ENCODE measurements at places on chromosomes 1 and 21. TPM values are rescaled to one million over a fixed set of nuclear protein-coding genes. Genes with fewer than 3 reads are reported as not detected.
A peak's percentile ranks its signal among the peaks of the same experiment; 100 is the strongest.

GRCh38 chr1:230563591-230563990, 78.7 kb upstream of the COG2 start:
- H3K27me3 ChIP-seq: peaks cover 30% of the 10 kb centered on the region
- no peak for DNase-seq
- no peak overlapping the region for H3K4me3 ChIP-seq
- peaks cover 4% of the 10 kb centered on the region for H3K4me1 ChIP-seq
- H3K36me3 ChIP-seq: no peaks in the 10 kb centered on the region

DNA sequence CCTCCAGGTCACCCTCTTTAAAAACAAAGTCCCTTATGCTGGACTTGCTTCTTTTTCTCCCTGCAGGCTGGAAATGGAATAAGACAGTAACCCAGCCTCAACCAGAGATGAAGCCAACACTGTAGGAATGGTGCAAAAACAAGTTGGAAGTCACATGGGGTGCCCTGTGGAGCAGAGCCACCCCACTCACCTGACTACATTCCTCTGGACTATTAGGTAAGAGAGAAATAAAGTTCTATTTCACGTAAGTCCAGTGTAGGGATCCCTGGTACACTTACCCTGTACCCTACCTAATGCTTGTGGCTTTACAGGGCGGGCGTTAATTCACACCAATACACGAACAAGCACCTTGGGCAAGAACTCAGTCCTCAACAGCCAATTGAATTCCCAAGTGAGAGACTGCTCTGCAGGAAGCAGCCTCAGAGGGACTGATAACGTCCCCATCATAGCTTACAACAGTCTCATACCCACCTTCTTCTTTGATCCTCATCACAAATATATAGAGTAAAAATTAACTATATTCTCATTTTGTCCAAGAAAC, 112.5 kb upstream of the FGGY start:
- no peak overlapping the region for H3K4me3 ChIP-seq
- H3K27me3 ChIP-seq: peaks cover under 1% of the 10 kb centered on the region
- H3K4me1 ChIP-seq: no peaks in the 10 kb centered on the region
- no peaks in the 10 kb centered on the region for H3K36me3 ChIP-seq
- DNase-seq: no peak

DNA sequence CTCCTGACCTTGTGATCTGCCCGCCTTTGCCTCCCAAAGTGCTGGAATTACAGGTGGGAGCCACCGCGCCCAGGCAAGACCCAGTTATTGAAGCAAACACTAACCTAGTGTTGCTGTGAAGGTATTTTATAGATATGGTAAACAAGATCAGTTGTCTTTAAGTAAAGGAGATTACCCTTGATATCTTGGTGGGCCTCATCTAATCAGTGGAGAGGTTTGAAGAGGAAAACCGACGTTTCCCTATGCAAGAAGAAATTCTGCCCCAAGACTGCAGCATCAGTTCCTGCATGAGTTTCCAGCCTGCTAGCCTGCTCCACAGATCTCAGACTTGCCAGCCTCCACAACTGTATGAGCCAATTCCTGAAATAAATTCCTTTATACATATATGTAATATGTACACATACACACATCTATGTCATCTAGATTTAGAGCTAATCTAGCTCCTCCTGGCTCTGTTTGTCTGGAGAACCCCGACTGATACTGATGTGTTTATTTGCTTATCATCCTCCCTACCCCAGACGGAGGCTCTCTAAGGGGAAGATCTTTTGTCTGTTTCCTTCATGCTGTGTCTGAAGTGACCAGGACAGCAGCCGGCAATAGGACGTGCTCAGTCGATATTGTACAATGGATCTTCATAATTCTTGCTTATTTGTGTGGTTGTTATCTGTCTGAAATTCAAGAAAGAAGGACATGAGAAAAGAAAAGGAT, 90.9 kb downstream of the IER5 start:
- peak overlapping the region; percentile 12 for H3K27ac ChIP-seq
- peaks cover 16% of the 10 kb centered on the region for H3K27me3 ChIP-seq
- no peaks in the 10 kb centered on the region for H3K36me3 ChIP-seq
- H3K4me1 ChIP-seq: peaks cover 9% of the 10 kb centered on the region
- DNase-seq: no peak
- peak overlapping the region; percentile 0 for H3K4me3 ChIP-seq

DNA sequence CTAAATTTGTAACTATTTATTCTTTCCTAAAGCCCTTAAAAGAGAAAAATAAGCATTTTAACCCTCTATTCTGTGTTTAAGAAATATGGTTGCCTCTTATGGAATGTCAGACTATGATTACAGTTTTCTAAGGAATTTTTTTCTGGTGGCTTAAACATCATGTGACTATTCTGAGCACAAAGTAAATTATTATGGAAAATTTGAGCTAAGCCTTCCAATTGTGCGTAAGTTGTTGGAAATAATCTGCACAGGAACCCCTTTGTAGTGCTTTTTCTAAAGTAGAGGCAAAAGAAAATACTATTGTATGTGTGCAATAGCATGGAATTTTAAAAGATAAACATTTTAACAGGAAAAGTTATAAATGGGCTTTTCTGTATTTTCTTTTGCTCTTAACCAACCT, 254.8 kb downstream of the PBX1 start:
- H3K4me3 ChIP-seq: no peak overlapping the region
- H3K4me1 ChIP-seq: no peaks in the 10 kb centered on the region
- H3K36me3 ChIP-seq: no peaks in the 10 kb centered on the region
- no peak for DNase-seq
- no peaks in the 10 kb centered on the region for H3K27me3 ChIP-seq
- no peak overlapping the region for H3K27ac ChIP-seq

DNA sequence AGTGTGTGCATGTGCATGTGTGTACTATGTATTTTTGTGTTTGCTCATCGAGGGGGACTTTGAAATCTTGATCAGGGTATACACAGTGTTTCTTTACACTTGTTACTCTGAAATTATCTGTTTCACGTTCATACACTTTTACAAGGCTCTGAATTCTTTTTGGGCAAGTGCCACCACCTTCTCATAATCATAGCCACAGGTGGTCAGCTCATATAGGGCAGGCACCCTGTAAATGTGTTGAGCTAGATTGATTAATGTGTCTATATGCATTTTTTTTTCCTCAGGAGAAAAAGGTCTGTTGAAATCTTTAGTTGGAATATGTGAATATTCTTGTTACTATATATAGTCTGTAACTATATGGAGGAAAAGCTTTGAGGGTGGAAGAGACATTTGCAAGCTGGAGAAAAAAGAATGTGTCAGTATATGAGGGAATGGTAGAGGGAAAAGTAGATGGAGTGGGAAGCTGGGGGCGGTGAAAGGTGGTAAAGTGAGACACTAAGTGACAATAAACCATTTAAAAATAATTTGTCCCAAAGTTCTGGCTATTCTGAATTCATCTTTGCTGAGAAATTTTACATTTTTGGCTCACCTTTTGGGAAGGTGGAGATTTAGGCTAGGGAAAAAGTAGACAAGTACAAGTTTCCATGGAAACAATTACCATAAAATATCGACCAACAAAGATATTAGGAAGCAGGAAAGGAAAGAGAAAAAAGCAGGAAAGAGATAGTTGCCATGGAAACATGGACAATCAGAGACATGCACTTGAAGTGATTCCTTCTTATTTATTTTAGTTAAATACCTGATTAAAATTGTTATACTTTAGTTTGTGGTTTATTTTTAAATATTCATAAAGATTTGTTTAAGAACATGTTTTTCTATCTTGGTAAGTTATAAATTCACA, 277.5 kb downstream of the PDE4B start:
- no peak for DNase-seq
- H3K27me3 ChIP-seq: peaks cover 28% of the 10 kb centered on the region
- H3K4me3 ChIP-seq: no peak overlapping the region
- no peaks in the 10 kb centered on the region for H3K4me1 ChIP-seq
- no peaks in the 10 kb centered on the region for H3K36me3 ChIP-seq
- no peak overlapping the region for H3K27ac ChIP-seq

GRCh38 chr1:159826441-159827101, at the start of gene SLAMF8:
Gene SLAMF8, plus strand, starts transcription at chr1:159826873. Its CDS starts 26 bp downstream, at chr1:159826899.
- no peaks in the 10 kb centered on the region for H3K36me3 ChIP-seq
- peak within 1 kb of the TSS; percentile 64 for H3K4me3 ChIP-seq
- peak; percentile 88 for DNase-seq
- peaks cover 51% of the 10 kb centered on the region for H3K4me1 ChIP-seq
- H3K27ac ChIP-seq: peak within 1 kb of the TSS; percentile 78

- H3K27ac ChIP-seq: no peak overlapping the region
- H3K4me3 ChIP-seq: no peak overlapping the region
- DNase-seq: no peak
- H3K36me3 ChIP-seq: no peaks in the 10 kb centered on the region
- no peaks in the 10 kb centered on the region for H3K4me1 ChIP-seq
- H3K27me3 ChIP-seq: no peaks in the 10 kb centered on the region
Measured at GRCh38 chr21:23471877-23472276, 2135.4 kb downstream of the MRPL39 start.

DNA sequence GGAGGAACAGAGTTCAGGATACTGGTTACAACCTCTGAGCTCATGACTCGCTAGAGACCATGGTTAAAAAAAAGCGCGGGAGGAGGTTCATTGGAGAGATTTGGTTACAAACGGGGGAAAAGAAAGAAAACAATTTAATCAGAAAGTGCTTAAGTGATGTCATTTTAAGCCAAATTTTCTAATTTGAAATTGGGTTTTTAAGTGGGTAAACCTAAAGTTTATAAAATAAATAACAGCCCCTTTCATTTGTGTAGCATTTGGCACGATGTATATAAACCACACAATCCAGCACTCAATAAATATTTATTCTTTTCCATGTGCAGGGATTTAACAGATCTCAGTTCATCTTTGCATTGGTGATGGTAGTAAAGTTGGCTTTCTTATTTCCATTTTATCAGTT, 7.0 kb upstream of the DPT start:
- H3K27ac ChIP-seq: no peak overlapping the region
- no peaks in the 10 kb centered on the region for H3K36me3 ChIP-seq
- DNase-seq: no peak
- H3K4me1 ChIP-seq: no peaks in the 10 kb centered on the region
- no peak overlapping the region for H3K4me3 ChIP-seq
- H3K27me3 ChIP-seq: peaks cover 8% of the 10 kb centered on the region

- H3K4me1 ChIP-seq: peaks cover 3% of the 10 kb centered on the region
- no peaks in the 10 kb centered on the region for H3K36me3 ChIP-seq
- H3K27me3 ChIP-seq: peaks cover 51% of the 10 kb centered on the region
- H3K4me3 ChIP-seq: no peak overlapping the region
- DNase-seq: no peak
Measured at GRCh38 chr21:38254970-38255369, 1.8 kb upstream of the KCNJ15 start.

GRCh38 chr1:158155673-158156072, 25.0 kb upstream of the CD1D start:
- peaks cover 1% of the 10 kb centered on the region for H3K4me1 ChIP-seq
- H3K4me3 ChIP-seq: no peak overlapping the region
- no peaks in the 10 kb centered on the region for H3K36me3 ChIP-seq
- no peak for DNase-seq
- no peak overlapping the region for H3K27ac ChIP-seq

- H3K36me3 ChIP-seq: no peaks in the 10 kb centered on the region
- H3K27me3 ChIP-seq: peaks cover 42% of the 10 kb centered on the region
- H3K4me1 ChIP-seq: peaks cover 2% of the 10 kb centered on the region
- no peak overlapping the region for H3K4me3 ChIP-seq
Measured at GRCh38 chr1:10860682-10861081, 64.2 kb upstream of the CASZ1 start.

DNA sequence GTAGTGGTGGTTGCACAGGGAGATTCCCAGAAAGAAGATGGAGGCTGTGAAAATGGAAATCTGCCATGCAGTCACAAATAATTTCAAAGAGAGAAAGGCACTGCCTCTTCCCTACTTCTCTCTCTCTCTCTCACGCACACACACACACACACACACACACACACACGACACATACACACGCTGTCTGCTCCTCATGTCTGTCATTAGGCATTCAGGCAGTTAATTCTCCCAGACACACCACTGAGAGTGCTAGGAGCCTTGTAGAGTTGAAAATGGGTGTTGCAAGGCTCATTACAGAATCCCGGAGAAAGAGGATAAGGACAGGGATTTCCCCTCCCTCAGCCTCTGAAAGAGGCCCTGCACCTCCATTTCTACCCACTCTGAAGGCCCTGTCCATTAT, 47.8 kb upstream of the LRRN2 start:
- H3K27ac ChIP-seq: no peak overlapping the region
- H3K36me3 ChIP-seq: no peaks in the 10 kb centered on the region
- H3K4me3 ChIP-seq: no peak overlapping the region
- H3K4me1 ChIP-seq: no peaks in the 10 kb centered on the region
- peaks cover 43% of the 10 kb centered on the region for H3K27me3 ChIP-seq

DNA sequence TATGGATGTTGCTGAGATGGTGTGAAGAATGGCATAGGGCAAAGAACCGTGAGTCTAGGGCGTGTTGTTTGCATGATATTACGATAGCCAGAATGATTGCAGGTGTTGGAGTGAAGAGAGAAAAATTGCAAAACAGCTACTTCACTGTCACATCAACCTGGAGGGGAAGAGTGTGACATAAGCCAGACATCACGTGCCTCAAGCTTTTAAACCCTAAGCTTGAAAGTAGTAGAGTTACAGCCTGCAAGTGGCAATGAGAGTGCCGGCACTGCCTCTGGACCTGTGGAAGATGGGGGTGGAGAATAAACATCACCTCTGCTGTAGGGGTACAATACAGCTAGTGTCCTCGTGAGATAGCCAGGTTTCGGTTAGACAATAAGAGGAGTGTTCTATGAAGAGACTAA, 11.1 kb downstream of the EEIG2 start:
- H3K4me1 ChIP-seq: peaks cover 4% of the 10 kb centered on the region
- no peak overlapping the region for H3K4me3 ChIP-seq
- H3K36me3 ChIP-seq: peaks cover 3% of the 10 kb centered on the region
- no peaks in the 10 kb centered on the region for H3K27me3 ChIP-seq
- H3K27ac ChIP-seq: no peak overlapping the region

The RAD54L gene
- total RNA-seq: 59.6 TPM

The HSD3B2 gene
- not detected for total RNA-seq

The GJA9 gene
- total RNA-seq: not detected
